Uterus (tissue), 4 donors: ENCODE measurements at places on chromosomes 7 and 10.

DNA sequence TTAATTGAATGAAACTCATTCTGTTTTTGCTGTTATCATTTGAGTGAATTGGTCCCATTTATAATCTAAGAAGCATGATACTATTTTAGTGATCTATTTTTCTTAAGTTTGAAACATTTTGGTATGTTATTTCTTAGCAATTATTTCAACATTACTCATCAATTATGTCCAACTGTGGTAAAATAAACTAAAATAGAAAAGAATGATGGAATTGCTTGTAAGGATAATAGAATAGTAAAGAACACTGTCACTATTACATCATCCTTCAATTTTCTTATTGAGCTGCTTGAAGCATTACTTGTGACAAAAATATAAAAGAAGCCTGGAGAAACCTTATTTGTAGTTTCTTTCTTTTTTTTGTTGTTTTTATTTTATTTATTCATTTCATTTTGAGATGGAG is 42.4 kb downstream of the ZNF487 start:
- no peaks in the 10 kb centered on the region for H3K4me1 ChIP-seq
- H3K36me3 ChIP-seq, result no peaks in the 10 kb centered on the region
- no peaks in the 10 kb centered on the region for H3K27me3 ChIP-seq

DNA sequence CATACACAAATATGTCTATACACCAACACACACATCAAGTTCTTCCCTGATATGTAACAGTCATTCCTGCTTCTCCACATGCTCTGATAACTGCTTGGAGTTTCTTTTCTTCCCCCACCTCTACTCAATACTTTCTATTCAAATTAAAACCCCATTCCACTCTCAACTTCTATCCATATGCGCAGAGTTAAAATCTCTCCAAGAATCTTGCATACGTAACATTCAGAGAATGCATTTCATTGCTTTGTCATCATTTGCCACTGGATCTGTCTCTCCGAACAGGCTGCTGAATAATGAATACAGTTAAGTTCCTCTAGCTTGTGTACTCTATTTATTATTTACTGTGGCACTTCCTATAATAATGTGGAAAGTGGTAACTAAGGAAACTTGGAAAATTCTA is 68.8 kb downstream of the DGKB start:
- H3K4me3 ChIP-seq, result no peak overlapping the region
- DNase-seq, result no peak
- no peak overlapping the region for H3K27ac ChIP-seq
- no peaks in the 10 kb centered on the region for H3K27me3 ChIP-seq
- no peaks in the 10 kb centered on the region for H3K4me1 ChIP-seq

DNA sequence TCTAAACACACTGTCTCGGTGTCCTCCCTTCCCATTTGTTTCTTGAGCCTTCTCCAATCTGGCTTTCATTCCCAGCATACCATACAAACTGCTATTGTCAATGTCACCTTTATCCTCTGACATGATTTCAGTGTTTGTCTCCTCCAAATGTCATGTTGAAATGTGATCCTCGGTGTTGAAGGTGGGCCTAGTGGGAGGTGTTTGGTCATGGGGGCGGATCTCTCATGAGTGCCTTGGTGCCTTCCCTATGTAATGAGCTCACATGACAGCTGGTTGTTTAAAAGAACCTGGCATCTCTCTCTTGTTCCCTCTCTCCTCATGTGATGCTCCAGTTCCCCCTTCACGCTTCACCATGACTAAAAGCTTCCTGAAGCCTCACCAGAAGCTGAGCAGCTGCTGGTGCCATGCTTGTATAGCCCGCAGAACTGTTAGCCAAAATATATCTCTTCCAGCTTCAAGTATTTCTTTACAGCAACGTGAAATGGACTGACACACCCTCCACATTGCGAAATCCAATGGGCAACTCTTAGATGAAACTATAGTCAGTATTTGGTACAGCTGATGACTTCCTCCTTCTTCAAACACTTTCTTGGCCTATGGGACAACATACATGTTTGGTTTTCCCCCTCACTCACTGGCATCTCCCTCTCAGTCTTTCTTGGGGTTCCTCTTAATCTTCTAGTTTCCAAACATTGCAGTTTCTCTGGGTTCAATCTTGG is 27.8 kb downstream of the RNLS start:
- no peak overlapping the region for H3K27ac ChIP-seq
- no peaks in the 10 kb centered on the region for H3K4me1 ChIP-seq

- H3K36me3 ChIP-seq, result no peaks in the 10 kb centered on the region
- no peaks in the 10 kb centered on the region for H3K4me1 ChIP-seq
- H3K4me3 ChIP-seq, result no peak overlapping the region
- no peaks in the 10 kb centered on the region for H3K27me3 ChIP-seq
- no peak overlapping the region for H3K27ac ChIP-seq
Measured at GRCh38 chr10:44926751-44927351, 15.7 kb downstream of the TMEM72 start.

DNA sequence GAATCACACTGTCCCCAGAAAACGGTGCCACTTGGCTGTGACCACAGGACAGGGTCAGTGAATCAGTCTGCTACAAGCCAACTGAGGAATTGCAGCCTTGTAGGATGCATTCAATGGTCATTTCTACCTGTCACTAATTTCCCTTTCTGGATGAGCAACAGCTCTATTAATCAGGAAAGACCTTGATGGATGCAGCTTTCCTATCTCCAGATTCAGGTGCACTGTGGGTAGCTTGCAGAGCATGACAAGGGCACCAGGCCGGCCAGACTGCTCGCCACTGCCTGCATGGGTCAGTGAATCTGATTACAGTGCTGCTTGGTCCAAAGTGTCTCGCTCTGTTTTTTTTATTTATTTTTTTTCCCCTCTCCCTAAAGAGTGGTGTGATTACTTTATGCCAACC is 506.8 kb upstream of the AUTS2 start:
- no peaks in the 10 kb centered on the region for H3K27me3 ChIP-seq
- H3K4me3 ChIP-seq, result no peak overlapping the region
- no peak for DNase-seq
- no peaks in the 10 kb centered on the region for H3K36me3 ChIP-seq

DNA sequence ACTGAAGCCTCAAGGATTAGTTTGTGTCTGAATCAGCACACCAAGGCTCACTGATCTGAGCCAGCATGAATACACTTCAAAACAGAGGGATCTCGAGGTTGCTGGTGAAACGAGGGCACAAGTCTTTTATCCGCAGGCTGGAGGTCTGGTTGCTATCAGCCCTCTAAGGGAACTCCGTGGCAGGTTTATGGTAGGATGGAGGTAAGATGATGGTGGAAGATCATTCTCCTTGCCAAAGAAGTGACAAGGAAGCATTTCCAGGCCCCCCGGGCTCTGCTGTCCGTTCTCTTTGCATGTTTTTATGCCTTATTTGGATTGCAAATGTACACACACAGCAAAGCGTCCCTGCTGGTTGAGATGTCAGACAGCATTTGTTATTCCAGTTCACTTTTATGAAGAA is 268.3 kb downstream of the ARHGAP12 start:
- no peak overlapping the region for H3K4me3 ChIP-seq
- peak overlapping the region; percentile 56 for H3K27ac ChIP-seq
- H3K4me1 ChIP-seq, result no peaks in the 10 kb centered on the region
- H3K36me3 ChIP-seq, result no peaks in the 10 kb centered on the region
- H3K27me3 ChIP-seq, result no peaks in the 10 kb centered on the region

DNA sequence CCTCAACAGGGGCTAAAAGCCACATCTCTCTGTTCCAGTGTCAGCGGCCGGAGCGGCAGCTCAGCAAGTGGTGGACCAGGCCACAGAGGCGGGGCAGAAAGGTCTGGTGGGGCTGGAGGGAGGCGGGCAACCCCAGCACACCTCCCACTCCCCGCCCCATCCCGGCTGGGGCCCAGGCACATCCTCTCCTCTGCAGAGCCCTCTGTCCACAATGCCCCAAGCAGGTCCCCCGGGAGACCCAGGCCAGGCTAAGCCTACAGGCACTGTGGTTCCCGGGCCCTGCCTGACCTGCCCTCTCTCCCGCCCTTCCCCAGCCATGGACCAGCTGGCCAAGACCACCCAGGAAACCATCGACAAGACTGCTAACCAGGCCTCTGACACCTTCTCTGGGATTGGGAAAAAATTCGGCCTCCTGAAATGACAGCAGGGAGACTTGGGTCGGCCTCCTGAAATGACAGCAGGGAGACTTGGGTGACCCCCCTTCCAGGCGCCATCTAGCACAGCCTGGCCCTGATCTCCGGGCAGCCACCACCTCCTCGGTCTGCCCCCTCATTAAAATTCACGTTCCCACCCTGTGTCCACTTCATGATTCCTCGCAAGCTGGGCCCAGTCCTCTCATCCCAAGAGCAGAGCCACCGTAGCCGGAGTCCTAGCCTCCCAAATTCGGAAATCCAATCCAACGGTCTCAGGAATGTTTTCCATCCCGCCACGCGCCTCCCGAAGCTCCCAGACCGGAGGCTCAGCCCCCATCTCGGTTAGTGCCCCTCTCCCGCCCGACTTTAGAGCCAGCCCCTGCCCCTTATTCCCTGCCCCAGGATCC is 2.1 kb downstream of the ADIRF start:
- peak overlapping the region; percentile 79 for H3K4me3 ChIP-seq
- peak overlapping the region; percentile 98 for H3K27ac ChIP-seq
- H3K4me1 ChIP-seq, result no peaks in the 10 kb centered on the region
- DNase-seq, result peak; percentile 91

DNA sequence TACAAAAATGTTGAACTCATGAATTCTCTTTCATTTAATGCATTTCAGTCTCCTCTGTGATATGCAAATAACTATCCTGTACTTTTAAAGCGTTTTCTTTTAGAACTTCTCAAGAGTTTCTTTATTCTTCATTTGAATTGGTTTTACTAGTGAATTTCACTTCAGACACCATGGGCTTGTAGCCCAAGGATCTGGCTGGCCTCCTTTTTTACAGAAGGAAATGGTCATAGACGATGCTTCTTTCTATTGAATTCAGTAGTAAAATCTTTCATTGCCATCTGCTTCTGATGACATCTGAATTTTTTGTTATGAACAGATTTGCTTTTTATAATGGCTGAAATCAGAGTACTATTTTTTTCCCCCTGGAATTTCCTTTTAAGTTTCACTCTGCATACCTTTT is 135.2 kb upstream of the ETV1 start:
- no peak overlapping the region for H3K4me3 ChIP-seq
- no peaks in the 10 kb centered on the region for H3K36me3 ChIP-seq
- no peak overlapping the region for H3K27ac ChIP-seq
- no peaks in the 10 kb centered on the region for H3K4me1 ChIP-seq
- no peak for DNase-seq
- no peaks in the 10 kb centered on the region for H3K27me3 ChIP-seq

GRCh38 chr7:80132594-80132993 is 2.0 kb upstream of the GNAI1 start:
- no peak overlapping the region for H3K4me3 ChIP-seq
- no peaks in the 10 kb centered on the region for H3K27me3 ChIP-seq
- DNase-seq, result no peak
- H3K36me3 ChIP-seq, result no peaks in the 10 kb centered on the region
- H3K27ac ChIP-seq, result peak overlapping the region; percentile 97
